Activated CD4-positive, alpha-beta memory T cell treated with anti-CD3 and anti-CD28 coated beads for 36 hours (primary cell): ENCODE measurements at places on chromosomes 7 and 10. TPM values are rescaled to one million over a fixed set of nuclear protein-coding genes. Genes with fewer than 3 reads are reported as not detected.

DNA sequence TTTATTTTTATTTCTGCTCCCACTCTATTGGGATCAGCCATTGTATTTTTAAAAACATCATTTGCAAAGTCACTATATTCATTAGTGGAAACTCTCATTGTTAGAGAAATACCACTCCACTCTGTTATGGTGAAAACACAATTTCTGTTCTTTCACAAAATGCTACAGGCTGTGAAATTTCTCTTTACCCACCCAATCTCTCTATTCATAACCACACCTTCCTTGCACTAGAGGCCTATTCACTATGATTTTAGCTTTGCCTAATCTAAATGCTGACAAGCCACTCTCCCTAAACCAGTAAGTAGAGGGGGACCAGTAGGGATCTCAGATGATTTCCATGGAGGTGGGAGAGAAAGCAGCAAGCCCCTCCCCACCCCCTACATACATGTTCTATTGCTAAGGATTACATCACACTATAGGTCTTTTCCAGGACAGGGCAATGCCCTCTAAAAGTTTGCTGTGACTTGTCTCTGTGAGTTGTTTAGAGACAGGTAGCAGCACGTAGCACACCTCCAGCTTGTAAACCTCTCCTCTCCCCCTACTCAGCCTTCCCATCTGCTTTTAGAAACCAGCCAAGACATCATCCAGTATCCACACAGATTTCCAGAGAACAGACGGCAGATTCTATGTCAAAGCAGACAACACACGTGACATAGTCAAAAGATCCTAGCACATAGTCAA is 58.3 kb upstream of the PPP1R3C start:
- no peak for DNase-seq

- no peak for DNase-seq
Observed at GRCh38 chr7:42039921-42040320, 197.1 kb downstream of the GLI3 start.

- DNase-seq = no peak
Observed at GRCh38 chr10:92712016-92712889, 22.5 kb downstream of the HHEX start.

GRCh38 chr7:92987538-92987937 is 130.2 kb downstream of the SAMD9 start:
- DNase-seq = no peak

DNA sequence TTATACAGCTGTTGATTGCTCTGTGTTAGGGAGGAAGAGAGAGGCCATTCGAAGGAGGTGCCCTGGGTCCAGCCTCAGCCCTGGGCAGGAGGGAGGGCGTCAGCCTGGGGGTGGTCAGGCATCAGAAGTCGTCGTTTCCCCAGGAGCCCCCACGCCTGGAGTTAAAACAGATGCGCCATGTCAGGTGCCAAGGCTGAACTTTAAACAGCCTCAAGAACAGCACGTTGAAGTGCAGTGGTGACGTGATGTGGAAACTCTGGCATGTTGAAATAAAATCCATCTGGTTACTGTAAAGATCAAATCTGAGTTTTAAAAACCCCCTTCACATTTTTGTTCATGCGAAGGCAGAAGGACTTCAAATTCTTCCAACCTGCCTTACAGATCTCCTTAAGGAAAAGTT is 128.4 kb upstream of the PPP2R2D start:
- no peak for DNase-seq

- DNase-seq = no peak
Observed at GRCh38 chr10:86349474-86349873, 17.1 kb downstream of the GRID1 start.

GRCh38 chr7:29797112-29797944 is 9.0 kb upstream of the WIPF3 start:
- no peak for DNase-seq

- no peak for DNase-seq
Observed at GRCh38 chr10:119316729-119317097, 109.3 kb downstream of the GRK5 start.

- no peak for DNase-seq
Observed at GRCh38 chr10:58265249-58265648, 2.4 kb downstream of the IPMK start.

DNA sequence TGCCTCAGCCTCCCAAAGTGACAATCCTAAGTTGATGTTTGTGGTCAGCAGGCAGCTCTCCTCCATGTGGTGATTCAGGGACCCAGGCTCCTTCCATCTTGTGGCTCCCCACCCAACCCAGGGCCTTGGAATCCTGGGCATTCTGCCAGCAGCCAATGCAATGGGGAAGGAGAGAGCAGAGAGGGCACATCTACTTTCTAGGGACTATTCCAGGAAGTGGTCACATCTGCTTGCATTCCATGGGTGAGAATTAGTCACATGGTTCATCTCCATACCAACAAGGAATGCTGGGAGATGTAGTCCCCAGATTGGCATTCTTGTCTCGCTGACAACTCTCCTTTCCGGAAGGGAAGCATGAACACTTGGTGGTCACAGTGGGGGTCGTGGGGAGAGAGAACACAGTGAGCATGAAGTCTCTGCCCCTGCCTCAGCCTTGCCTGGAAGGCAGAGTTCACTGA is 9.9 kb upstream of the SRRM3 start:
- no peak for DNase-seq

- no peak for DNase-seq
Observed at GRCh38 chr10:69769395-69769992, 32.2 kb upstream of the COL13A1 start.

- no peak for DNase-seq
Observed at GRCh38 chr7:24921362-24921679, 58.7 kb downstream of the OSBPL3 start.

DNA sequence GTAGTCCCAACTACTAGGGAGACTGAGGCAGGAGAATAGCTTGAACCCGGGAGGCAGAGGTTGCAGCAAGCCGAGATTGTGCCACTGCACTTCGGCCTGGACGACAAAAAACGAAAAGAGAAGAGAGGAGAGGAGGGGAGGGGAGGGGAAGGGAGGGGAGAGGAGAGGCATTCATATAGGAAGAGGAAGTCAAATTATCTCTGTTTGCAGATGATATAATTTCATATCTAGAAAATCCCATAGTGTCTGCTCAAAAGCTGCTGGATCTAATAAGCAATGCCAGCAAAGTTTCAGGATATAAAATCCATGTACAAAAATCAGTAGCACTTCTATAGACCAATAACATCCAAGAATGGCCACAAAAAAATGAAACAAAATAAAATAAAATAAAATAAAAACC is 120.3 kb downstream of the LMBR1 start:
- DNase-seq = no peak

GRCh38 chr7:132240821-132241422 is 335.3 kb downstream of the PLXNA4 start:
- DNase-seq = no peak

DNA sequence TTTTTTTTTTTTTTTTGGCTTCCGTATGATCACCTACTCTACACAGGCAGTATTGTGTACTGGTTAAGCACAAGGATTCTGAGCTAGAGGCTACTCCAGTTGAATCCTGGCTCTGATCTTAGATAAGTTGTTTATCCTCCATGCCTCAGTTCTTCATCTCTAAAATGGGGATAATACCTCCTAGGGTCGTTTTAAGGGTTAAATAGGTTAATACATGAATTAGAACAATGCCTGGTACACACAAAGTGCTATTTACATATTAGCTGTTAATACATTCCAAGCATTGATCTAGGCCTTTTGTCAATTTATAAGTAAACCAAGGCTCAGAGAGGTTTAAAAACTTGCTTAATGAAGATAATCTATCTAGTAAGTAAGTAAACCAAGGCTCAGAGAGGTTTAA is 59.0 kb downstream of the ST7 start:
- no peak for DNase-seq

GRCh38 chr10:132397671-132398565 is 918 bp downstream of the PWWP2B start:
- DNase-seq = peak; percentile 65

DNA sequence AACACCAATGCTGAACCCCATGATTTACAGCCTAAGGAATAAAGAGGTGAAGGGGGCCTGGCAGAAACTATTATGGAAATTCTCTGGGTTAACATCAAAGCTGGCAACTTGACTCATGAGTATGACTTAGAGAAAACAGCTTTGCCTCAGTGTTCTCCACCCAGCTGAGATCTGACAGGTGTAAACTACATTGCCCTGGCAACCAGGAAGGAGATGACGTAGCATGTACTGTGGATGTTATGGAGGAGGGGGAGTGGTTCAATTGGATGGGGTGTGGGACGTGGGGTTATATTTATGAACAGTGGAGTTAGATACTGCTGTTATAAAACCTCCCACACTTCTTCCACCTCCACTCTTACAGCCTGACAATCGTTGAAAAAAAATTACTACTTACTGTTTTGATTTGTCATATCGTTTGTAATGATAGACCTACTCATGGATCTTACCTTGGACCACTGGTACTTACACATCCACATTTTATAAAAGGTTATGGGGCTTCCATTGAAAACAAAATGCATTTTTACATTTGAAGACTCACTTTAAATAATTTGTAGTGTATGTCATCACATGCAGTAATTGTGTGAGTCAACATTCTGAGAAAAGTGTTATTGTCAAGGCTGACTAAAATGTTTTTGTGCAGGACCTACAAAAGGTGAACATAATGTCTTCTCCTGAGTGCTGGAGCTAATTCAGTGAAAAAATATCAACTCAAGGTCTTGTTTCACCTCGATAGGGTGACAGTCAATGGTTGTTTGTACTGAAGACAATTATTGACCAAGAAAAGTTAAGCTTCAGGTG is 6.4 kb downstream of the OR2F1 start:
- DNase-seq = no peak

GRCh38 chr7:152759949-152760853 is 649 bp downstream of the ACTR3B start:
- DNase-seq = peak; percentile 32

DNA sequence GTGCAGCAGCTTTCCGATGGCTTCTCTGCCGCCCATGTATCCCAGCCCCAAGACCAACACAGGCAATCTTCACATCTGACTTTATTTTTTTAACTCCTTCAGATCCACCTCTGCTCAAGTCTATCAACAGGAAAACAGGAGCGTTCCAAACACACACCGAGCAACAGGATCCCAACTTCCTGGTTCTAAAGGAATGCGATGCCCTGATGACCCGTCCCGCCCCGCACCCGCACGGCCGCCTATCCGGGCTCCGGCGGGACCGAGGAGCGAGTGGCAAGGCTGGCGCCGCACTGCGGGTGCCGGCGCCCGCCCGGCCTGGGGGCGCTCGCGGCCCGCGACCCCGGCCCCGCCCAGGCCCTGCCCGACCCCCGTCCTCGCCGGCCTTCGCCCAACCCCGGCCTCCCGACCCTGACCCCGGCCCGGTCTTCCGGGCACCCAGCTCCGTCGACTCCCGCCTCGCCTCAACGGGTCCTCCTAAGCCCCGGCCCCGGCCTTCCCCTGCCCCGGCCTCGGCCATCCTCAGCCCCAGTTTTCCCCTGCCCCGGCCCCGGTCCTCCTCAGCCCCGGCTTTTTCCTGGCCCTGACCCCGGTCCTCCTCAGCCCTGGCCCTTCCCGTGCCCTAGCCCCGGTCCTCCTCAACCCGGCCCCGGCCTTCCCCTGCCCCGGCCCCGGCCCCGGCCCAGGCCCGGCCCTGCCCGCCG is 730 bp downstream of the LARP4B start:
- peak; percentile 33 for DNase-seq

DNA sequence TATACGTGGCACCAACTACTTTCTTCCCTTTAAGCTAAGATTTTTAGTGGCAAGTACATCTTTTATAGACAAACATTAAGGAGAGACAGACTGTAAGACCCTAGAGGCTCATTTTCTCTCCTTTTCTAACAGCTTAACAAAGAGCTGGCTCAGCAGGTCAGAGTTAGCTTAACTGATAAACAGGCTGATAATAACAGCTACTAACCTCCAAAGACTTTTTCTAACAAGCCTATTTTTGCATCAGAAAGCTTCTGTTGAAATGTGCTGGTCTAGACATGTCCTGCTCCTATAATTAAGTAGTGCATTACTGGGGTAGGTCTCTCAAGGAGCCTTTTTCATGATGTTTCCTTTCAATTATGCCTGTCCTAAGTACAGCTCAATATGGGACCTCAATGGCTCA is 238.2 kb upstream of the FAM3C start:
- DNase-seq = no peak

DNA sequence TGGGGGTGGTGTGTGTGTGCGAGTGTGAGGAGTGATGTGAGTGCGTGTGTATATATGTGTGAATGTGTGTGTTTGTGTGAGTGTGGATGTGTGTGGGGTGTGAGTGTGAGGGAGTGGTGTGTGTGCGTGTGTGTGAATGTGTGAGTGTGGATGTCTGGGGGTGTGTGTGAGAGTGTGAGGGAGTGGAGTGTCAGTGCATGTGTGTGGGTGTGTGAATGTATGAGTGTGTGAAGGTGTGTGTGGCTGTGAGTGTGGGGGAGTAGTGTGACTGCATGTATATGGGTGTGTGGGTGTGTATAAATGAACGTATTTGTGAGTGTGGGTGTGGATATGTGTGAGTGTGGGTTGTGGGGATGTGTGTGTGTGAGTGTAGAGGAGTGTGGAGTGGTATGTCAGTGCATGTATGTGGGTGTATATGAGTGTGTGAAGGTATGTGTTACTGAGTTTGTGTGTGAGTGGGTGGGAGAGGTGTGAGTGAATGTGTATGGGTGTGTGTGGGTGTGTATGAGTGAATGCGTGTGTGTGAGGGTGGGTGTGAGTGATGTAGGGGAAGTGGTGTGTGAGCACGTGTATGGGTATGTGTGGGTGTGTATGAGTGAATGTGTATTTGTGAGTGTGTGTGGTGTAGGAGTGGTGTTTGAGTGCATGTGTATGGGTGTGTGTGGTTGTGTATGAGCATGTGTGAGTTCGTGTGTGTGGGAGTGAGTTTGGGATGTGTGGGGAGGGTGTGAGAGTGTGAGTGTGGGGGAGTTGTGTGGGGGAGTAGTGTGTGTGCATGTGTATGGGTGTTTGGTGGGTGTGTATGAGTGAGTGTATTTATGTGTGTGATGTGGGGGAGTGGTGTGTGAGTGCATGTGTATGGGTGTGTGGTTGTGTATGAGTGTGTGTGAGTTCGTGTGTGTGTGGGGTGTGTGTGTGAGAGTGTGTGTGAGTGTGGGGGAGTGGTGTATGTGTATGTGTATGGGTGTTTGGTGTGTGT is 28.5 kb upstream of the NUB1 start:
- peak; percentile 18 for DNase-seq

DNA sequence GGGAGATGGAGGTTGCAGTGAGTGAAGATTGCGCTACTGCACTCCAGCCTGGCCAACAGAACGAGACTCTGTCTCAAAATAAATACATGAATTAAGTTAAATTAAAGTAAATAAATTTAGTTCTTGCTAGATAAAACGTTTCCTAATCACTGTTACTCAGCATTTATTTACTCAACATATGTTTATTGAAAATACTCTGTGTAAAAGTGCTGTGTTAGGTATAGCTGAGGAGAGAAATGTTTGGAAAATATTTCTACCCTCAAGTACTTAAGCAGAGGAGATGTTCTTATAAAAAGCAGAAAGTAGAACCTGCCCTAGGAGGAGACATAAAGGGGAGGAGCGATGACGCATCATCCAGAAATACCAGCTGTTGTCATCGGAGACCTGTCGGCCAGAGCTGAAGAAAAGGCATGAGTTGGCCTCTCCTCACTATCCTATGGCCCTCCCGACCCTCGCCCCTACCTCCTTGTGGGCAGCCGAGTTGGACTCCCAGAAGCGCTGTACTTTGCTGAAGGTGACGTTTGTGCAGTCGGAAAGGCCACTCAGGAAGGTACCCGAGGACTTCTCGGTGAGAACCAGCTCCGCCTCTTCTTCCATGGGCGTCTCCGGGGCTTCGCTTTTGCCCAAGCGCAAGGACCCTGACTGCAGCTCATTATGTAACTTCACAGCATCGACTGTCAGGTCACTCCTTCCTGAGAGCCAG is 1.1 kb downstream of the RRP12 start:
- DNase-seq = peak; percentile 70

CTAGE4 gene
- 3.6 TPM for total RNA-seq

RAPGEF5 gene
- 0.27 TPM for total RNA-seq

BHLHA15 gene
- total RNA-seq = 0.67 TPM

CTBP2 gene
- total RNA-seq = 0.29 TPM

USP6NL gene
- total RNA-seq = 3.4 TPM

ANAPC16 gene
- total RNA-seq = 122 TPM

ZRANB1 gene
- 10.5 TPM for total RNA-seq

KMT2C gene
- total RNA-seq = 36.6 TPM
